Esophagus squamous epithelium (tissue), 5 donors: ENCODE measurements at places on chromosomes 5 and 9.

DNA sequence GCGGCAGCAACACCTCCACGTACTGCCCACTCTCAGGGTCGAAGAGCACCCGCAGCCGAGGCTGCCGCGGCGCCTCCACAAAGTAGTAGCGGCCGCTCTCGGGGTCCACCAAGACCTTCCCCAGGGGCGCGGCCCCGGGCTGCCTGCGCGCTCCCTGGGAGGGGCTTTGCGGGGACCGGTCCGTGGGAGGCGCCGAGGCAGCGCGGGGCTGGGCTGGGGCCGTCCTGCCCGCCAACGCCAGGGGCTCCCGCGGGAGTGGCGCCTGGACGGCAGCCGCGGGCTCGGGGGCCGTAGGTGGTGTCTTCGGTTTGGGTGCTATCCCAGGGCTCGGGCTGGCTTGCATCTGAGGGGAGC is 2.6 kb upstream of the MZB1 start:
- no peak for DNase-seq

DNA sequence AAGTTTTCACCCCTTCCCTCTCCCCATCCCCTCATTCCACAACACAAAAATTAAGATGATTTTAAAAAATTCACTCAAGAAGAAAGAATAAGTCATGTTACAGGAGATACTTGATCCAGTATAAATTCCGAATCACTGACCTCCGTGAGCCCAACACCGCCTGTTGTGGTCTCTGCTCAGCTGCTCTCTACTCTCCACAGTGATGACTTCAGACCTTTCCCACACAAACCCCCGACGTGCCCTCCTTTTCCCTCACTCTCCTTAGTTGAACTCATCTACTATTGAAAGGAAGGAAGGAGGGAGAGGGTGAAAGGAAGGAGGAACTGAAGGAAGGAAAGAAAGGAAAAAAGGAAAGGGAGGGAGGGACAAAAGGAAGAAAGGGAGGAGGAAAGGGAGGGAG is 55.1 kb downstream of the ZNF354C start:
- no peak for DNase-seq

GRCh38 chr9:70080481-70081119 is 37.0 kb downstream of the MAMDC2 start:
- DNase-seq = no peak

DNA sequence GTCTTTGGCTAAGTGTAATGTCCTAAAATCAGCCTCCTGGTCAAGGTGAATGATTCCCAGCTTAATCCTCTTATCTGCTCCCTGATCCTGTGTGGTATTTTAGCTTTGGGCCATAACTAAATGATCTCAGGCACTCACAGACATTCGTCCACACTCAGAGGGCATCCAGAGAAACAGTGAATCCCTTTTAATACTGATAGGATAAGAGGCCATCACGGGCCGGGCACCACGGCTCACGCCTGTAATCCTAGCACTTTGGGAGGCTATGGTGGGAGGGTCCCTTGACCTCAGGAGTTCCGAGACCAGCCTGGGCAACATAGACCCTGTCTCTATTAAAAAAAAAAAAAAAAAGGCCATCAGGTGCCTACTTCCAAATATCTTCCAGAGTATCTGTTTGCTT is 6.3 kb downstream of the PDCL start:
- DNase-seq = no peak

GRCh38 chr5:174145821-174146220 is 100.3 kb downstream of the NSG2 start:
- no peak for DNase-seq

DNA sequence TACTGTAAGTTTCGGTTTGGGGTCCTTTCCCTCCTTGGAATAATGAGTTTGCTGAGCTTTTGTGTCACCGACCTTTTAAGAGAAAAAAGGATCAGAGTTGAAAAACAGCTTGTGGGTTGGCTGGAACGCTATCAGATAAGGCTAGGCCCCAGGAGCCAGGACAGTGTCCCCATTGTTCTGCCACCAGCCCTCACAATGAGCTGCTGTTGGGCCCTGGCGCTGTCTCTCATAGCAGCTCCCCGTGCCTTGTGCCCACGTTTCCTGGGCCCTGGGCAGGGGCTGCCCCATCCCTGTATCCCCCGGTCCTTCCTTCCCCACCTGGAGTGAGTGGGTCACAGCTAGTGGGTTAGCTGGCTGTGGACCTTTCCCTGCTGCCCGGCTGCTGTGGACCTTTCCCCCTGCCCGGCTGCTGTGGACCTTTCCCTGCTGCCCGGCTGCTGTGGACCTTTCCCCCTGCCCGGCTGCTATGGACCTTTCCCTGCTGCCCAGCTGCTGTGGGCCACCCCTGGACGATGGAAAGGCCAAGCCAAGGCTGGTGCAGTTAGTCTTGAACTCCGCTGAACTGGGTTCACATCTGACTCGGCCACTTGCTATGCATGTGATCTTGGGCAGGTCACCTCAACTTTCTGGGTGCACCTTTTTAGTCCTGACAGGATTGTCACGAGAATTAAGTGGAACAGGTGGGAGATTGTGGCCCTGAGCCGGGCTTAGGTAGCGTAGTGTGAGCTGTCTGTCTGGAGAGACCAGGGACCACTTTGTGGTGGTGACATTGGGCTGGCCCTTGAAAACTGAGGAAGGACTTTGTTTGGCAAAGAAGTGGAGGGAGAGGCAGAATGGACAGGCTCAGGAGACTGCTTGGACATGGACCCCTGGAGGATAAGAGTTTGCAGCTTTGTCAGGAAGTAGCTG is 99.5 kb downstream of the DAB2IP start:
- DNase-seq = no peak

GRCh38 chr9:137952976-137953666 is 75.5 kb downstream of the CACNA1B start:
- no peak for DNase-seq

GRCh38 chr9:99040911-99041582 is 63.9 kb upstream of the TGFBR1 start:
- no peak for DNase-seq

- DNase-seq = no peak
Observed at GRCh38 chr5:95895771-95896170, 65.9 kb downstream of the ELL2 start.

- DNase-seq = no peak
Observed at GRCh38 chr9:107251756-107252322, 31.2 kb upstream of the RAD23B start.

DNA sequence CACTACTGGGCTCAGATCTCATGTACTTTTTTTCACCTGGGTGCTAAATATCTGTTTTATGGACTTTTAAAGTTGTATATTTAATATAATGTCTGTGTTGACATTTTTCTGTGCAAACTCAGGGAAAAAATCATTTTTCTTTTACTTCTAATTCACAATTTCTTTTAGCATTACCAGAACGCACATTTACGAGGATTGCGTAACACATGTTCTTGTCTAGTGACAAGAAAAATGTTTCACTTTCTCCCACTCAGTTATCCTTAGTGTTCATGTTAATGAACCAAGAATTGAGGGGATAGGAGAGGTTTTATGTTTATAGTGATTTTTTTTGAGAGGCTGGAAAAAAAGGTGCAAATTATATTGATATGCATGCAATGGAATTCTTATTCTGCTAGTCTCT is 86.3 kb upstream of the PJA2 start:
- DNase-seq = no peak

GRCh38 chr9:128310461-128310860 is 11.8 kb downstream of the TRUB2 start:
- no peak for DNase-seq

- DNase-seq = no peak
Observed at GRCh38 chr5:138354926-138355378, 2.5 kb downstream of the KDM3B start.

DNA sequence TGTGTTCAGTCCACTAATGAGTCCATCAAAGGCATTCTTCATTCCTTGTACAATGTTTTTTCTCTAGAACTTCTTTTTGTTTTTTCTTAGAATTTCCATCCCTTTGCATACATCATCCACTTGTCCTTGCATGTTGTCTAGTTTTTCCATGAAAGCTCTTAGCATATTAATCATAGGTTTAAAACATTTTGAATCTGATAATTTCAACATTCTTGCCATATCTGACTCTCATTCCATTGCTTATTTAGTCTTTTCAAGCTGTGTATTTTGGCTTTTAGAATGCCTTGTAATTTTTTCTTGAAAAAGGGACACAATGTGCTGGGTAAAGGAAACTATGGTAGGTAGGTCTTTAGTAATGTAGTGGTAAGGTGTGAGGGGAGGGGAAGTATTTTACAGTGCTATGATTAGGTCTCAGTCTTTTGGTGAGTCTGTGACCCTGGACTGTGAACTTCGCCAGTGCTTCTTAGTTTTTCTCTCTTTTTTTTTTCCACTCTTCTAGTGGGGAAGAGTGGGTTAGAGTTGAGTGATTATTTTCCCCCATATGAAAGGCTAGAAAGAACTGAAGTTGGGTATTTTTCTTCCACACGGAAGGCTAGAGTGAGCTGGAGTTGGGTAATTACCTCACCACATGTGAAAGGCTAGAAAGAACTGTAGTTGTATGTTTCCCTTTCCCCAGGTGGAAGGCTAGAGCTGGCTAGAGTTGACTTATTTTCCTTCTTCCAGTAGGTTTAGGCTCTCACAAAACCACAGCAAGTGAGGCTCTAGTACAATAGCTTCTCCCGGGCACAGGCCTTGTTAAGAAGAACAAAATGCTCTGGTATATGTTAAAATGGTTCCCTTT is 172.1 kb downstream of the SNX18 start:
- no peak for DNase-seq

GRCh38 chr5:5460311-5460710 is 37.8 kb downstream of the ICE1 start:
- DNase-seq = no peak

DNA sequence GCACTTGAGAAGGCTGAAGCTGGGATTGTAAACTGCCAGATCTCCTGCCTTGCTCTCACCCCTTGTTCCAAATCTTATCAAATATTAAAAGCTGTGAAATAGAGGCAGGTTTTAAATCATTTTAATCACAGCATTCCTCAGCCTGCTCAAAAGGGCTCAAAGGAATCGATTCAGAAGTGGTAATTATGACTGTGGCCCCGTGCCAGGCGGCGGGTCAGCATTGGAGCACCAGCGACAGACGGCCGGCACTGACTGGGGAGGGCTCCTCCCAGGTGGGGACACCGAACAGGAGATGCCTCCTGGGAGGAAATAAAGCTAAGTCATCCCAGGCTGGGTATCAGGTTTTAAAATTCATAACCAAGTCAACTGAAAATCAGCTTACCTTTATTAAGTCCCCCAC is 66.7 kb downstream of the KCNIP1 start:
- no peak for DNase-seq

- DNase-seq = no peak
Observed at GRCh38 chr5:150017226-150018005, 16.9 kb downstream of the HMGXB3 start.

DNA sequence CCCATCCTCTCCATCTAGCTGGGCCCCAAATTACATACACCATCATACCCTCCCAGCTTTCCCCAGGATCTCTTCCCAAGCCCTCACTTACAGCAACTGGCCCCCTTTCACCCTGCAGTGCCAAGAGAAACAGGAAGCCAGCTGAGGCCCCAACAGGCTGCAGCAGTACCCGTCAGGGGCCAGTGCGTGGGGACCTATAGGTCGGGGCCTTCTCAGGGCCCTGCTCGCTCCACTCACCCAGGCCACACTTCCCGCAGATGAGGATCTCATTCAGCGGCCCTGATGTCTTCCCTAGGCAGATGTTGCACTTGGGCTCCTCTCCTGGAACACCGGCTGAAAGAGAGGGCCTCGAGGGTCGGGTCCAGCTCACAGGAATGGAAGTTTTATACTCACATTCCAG is 6.8 kb downstream of the PHF19 start:
- no peak for DNase-seq
